Stimulated activated CD8-positive, alpha-beta memory T cell treated with anti-CD3 and anti-CD28 coated beads, Interleukin-2, amount 100 ng/mL, for 48 hours (primary cell): ENCODE measurements at places on chromosomes 16 and 17.

DNA sequence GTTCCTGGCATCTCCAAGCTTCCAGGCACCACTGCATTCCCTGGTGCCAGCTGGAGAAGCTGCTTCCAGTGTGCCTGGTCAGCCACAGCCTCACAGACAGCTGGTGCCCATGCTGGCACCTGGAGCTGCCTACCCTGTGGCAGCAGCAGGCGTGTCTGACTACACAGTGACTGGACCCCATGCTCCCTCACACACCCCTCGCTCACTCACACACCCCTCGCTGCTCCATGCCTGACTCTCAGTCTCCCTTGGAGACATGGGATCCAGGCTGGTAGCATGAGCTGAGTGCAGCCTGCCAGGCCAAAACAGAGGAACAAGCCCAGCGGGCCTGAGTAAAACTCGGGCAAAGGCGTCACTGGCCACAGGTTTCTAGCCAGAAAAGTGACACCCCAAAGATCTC, 59.1 kb upstream of the SMIM36 start:
- no peak for DNase-seq

GRCh38 chr17:57747221-57748017, 2.3 kb upstream of the CCDC182 start:
- DNase-seq, result no peak

- no peak for DNase-seq
Observed at GRCh38 chr16:27628241-27628942, 78.4 kb downstream of the KATNIP start.

DNA sequence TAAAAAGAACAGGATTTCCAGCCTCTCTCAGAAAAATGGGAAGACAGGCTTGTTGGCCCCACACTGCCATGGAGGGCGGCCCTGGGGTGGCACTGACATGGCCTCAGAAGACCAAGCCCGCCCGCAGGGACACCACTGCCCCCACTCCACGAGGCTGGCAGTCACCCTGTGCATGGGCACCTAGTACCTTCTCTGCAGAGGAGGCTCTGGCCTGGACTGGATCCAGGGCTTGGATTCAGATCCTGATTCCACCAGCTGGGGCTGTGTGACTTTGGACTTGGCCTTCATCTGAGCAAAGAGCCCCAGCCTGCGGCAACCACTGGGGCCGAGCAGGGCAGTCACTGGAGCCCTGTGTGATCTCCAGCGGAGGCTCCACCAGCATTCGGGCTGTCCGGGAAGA, 16.8 kb upstream of the FASN start:
- no peak for DNase-seq

GRCh38 chr16:22075043-22075757, 17.1 kb upstream of the VWA3A start:
- DNase-seq, result no peak

DNA sequence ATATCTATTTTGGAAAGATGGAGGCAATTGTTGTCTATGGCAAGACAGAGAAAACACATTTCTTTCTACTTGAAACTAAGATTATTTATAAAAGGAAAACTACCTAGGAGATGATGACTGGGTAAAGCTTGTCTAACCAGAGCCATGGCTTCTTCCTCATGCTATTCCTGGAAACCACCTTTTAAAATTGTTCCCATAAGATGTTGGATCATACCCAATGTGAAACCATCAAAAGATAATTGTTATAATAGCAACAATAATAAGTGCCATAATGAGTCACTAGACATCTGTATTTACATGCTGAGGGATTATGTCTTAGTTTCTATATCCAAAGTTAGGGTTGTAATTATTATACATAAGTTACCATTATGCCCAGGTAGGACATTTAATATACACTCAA, 428.4 kb downstream of the KCNJ2 start:
- DNase-seq, result no peak

DNA sequence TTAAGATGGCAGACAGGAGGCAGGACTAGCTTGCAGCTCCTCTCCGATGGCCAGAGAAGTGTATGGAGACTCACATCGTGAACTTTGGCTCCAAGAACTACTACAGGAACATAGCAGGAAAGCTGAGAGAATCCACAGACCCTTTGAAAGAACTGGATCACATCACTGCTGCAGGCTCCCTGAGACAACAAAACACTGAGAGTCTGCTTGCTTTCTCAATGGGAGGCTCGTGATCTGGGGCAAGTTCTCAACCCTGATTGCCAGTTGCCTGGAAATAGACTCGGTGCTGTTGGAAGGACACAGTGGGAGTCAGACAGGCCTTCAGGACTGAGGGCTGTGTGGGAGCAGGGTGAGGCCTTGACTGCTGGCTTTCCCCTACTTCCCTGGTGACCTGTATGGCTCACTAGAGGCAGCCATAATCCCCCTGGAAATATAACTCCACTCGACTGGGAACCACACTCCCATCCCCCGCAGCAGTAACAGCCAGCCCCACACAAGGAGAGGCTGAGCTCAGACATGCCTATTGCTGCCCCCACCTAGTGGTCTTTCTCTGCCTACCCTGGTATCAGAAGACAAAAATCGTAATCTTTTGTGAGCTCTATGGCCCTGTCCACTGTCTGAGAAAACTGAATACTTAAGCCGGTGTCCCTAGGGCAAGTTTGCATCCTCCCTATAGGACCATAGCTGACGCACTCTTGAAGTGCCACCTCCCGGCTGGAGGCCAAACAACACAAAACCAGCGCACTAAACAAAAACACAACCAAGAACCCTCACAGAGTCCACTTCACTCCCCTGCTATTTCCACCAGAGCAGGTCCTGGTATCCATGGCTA, 238.4 kb downstream of the CEP112 start:
- no peak for DNase-seq
